Stimulated activated CD8-positive, alpha-beta memory T cell treated with anti-CD3 and anti-CD28 coated beads, Interleukin-7, amount 100 ng/mL, for 48 hours (primary cell): ENCODE measurements at places on chromosomes 12 and 14.

- no peak for DNase-seq
Measured at GRCh38 chr14:67410313-67410712, 1.7 kb downstream of the PLEK2 start.

DNA sequence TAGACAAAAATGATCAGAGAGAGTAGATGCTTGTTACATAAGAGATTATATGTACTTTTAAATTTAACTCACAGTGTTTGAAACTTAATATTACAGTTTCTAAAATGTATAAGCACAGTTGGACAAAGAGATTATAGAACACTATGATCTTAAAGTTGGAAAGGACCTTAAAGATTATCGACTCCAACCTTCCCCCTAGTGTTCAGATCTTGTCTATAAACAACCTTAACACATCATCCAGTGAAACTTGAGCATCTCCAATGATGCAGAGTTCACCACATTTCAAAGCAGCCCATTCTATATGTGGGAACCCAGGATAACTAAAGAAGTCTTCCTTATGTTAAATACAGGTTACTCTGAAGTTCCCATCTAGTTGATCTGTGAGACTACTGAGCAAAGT is 480.8 kb downstream of the RMST start:
- no peak for DNase-seq

DNA sequence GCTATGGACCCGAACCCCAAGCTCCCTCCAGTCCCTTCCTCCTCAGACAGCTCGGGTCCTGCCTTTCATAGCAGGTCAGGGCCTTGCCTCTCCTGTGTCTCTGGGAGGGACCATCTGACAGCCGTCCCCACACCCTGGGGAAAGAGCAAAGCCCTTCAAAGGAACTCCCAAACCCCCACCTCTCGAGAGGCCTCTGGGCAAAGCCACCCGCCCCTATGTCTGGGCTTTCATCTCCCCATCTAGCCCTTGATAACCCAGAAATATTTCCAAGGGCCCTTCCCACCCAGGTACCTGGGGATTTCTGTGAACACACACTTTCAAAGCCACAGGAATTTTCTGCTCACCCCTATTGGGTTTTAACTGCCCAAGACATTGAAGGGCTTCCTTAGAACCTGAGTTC is 32.1 kb downstream of the SNRNP35 start:
- no peak for DNase-seq

GRCh38 chr14:89419973-89420482 is 3.0 kb upstream of the FOXN3 start:
- no peak for DNase-seq

DNA sequence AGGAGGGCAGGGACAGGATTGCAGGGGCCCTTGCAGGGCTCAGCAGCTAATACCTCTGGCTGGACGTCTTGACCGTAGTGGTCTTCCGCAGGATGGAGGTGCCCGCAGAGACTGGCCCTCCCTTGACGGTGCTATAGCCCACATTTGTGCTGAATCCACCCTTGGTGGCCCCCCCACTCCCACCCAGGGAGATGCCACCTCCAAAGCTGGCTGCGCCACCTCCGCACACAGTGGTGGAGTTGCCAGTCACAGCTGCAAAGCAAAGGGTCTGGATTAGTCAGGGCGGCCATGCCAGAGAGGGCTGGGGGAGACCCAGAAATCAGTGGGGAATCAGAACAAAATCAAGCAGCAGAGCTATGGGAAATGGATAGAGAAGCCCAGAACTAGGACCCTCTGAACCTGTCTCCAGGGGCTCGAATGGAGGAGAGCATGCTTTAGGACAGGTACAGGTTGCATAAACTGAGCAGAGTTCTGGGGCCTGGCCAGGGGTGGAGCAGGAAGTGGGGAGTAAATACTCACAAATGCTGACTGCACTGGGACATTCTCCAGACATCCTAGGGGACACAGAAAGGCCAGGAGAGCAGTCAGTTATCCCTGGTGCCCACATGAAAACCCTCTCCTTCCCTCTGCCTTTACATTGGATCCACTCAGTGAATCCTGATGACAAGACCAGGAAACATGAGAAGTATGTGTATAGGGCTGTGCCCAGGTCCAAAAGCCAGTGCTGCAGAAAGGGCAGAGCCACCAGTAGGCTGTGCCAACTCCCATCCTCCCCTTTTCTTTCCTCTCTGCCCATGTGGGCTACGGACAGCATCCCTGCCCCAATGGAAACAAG is 8.1 kb upstream of the KRT4 start:
- no peak for DNase-seq

GRCh38 chr12:29517264-29517663 is 19.8 kb upstream of the OVCH1 start:
- no peak for DNase-seq

- DNase-seq, result no peak
Measured at GRCh38 chr14:30656190-30656632, 34.1 kb downstream of the SCFD1 start.

DNA sequence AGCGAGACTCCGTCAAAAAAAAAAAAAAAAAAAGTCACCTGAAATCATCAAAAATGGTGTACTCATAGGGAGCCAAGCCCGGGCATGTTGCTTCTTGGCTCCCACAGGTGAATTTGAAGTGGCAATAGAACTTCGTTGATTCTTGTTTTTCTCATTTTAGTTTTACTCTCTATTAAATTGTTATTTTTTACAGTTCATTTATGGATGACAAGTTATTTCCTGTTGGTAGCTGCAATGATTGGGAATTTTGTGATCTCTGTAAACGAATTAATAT is 1.3 kb downstream of the TM7SF3 start:
- no peak for DNase-seq

- no peak for DNase-seq
Measured at GRCh38 chr12:19316425-19316824, 122.9 kb upstream of the AEBP2 start.

GRCh38 chr12:88658009-88658408 is 77.7 kb upstream of the KITLG start:
- no peak for DNase-seq

GRCh38 chr12:104083769-104084475 is 19.6 kb downstream of the HCFC2 start:
- DNase-seq, result peak; percentile 54

- DNase-seq, result no peak
Measured at GRCh38 chr12:4564818-4565217, 2.8 kb downstream of the DYRK4 start.

- no peak for DNase-seq
Measured at GRCh38 chr12:112239881-112240280, 114.5 kb downstream of the TRAFD1 start.

GRCh38 chr14:23428686-23429495 is 6.6 kb downstream of the MYH7 start:
- no peak for DNase-seq
